ENCODE measurements at places on chromosomes 16 and 17.

DNA sequence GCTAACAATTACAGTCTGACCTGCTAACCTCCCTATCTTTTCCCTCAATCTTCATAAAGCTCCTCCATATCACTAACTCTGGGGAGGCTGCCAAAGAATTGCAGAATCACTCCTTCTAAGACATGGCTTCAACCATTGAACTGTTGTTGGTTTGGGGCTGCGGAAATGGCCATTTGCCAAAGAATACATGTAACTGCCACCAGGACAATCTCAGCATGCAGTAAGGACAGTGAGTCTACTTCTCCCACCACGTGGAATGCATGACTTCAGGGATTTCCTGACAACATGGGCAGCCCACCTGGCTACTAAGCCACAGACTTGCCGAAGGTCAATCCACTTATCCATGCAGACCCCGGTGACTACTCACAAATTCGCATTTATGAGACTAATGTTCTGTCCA is 104.3 kb upstream of the NUDT7 start:
- DNase-seq = no peak

DNA sequence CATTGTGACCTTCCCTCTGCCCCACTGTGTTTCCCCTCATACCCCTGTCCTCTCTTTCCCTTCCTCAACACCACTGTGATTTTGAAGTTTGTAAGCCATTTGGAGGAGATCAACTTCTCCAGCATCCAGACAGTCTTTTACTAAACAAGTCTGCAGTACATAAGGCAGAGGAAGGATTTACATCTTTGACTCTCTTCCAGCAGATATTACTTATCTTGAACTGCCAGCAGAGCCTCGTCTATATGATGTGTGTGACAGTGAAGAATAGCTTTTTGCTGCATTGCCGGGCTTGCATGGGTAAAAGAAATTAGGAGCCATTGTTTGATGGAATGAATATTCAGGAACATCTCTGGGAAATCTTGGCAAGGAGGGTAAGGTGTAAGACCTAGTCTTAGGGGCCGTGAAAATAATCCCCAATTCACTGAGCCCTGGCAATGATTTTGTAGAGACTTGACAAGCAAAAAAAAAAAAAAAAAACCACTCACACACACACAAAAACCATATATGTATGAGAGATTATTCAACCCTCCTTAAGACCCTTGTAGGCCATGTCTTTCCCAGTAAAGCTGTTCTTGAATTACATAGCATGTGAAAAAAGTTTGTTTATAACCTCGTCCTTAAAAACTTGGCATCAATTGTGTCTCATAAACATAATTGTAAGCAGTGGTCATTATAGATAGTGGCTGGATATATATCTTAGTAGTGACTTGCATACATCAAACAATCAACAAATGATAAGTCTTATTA is 903.9 kb downstream of the CDH11 start:
- no peak for DNase-seq

- DNase-seq = no peak
Observed at GRCh38 chr16:22948603-22949368, 134.8 kb downstream of the HS3ST2 start.

DNA sequence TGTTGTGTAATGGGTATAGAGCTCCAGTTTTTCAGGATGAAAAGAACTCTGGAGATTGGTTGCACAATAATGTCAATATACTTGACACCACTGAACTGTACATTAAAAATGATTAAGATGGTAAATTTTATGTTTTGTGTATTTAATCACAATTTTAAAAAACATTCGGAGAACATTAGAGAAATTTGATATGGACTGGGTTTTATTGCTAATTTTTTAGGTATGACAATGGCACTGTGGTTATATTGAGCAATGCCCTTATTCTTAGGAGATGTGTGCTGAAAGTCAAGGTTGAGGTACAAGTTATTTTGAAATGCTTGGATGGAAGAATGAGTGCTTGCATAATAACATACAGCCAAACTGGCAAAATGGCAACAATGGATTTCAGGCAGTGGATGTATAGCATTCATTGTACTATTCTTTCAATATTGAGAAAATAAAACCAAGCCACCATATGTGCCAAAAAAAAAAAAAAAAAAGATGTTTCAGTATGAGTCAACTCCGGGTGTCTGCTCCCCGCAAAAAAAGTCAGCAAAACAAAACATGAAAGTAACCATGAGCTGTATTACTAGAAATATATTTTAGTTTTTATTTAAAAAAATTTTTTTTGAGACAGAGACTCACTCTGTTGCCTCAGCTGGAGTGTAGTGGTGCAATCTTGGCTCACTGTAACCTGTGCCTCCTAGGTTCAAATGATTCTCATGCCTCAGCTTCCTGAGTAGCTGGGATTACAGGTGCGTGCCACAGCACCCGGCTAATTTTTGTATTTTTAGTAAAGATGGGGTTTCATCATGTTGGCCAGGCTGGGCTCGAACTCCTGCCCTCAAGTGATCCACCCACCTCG is 19.8 kb downstream of the HOXB1 start:
- DNase-seq = no peak

GRCh38 chr16:27242868-27243590 is 25.5 kb downstream of the NSMCE1 start:
- no peak for DNase-seq

DNA sequence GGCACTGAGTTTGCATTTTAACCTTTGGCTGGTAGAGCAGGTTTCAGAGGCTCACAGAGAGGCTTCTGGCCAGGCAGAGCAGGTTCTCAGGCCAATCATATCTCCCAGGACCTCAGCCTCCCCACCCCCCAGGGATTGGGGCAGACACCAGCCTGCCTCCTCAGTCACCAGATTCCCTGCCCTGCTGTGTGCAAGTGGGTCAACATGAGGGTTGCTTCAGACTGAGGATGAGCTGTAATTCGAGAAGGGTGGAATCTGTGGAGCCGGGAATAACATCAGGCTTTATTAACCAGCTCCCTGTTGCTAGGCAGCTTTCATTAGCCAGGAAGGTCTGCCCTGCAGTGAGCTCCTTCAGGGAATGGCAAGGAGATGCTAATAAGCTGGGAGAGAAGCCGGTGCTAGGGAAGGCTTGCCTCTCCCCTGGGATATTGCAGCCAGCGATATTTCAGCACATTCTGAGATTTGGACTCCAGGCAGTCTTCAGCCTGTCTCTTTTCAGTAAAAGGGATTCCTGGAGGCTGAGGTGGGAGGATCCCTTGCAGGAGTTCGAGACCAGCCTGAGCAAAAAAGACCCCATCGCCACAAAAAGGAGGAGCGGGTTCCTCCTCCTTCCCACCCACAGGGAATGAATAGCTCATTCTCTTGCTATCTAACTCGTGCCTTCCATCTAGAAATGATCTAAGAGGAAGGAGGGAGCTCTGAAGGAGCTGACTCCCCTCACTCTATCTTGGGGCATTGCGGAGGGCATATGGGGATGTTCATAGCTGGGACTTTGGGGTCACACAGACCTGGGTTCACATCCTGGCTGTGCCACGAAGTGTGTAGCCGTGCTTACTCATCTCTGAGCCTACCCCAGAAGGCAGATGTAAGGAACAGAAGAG is 10.7 kb downstream of the SGSM2 start:
- no peak for DNase-seq

DNA sequence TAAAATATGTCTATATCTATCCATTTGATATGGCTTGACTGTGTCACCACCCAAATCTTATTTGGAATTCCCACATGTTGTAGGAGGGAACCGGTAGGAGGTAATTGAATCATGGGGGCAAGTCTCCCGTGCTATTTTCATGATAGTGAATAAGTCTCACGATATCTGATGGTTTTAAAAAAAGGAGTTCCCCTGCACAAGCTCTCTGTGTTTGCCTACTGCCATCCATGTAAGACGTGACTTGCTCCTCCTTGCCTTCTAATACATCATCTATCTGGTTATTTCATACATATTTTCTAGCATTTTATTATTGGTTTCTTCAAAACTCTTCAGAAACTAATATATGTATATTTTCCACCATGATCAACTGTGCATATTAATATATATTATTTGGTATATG is 57.3 kb upstream of the AMZ2 start:
- no peak for DNase-seq

DNA sequence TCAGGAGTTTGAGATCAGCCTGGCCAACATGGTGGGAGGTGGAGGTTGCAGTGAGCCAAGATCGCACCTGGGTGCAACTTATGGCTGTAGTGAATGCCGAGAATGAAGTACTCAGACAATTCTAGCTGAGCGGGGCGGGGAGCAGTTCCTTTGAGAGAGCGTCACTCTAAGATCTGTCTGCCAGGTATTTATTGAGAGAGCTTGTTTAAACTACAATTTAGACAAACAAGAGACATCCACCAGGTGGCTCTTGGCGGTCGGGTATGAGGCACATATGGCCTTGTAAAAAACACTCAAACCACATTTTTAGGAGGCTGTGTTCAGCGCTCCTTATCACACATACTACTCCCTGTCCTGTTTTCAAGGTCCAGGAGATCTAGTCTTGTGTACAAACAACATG is 40.6 kb upstream of the CDH1 start:
- DNase-seq = no peak

Data from activated T-helper 1 cell treated with anti-CD3 and anti-CD28 coated beads, Interleukin-2, amount 50 U/mL, for 16 hours (primary cell).